Activated naive CD8-positive, alpha-beta T cell treated with anti-CD3 and anti-CD28 coated beads for 36 hours (primary cell): ENCODE measurements at places on chromosomes 6 and 20.

- no peak for DNase-seq
Observed at GRCh38 chr6:30735668-30736314, 6.7 kb downstream of the FLOT1 start.

DNA sequence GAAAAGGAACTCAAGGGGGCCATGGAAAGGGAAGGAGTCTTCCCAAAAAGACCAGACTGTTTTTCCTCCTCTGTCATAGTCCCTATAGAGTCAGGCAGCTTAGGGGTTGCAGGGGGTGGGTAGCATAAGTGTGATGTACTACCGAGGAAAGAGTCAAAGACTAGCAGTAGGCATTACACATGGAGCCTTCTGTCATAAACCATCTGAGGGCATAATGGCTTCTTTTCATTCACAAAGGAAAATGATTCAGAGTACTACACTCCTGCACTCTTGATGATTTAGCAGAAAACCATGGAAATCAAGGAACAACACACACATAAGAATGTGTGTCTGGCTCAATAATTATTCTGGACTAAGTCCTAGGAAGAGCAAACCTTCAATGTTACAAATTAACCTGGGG is 14.9 kb downstream of the PLN start:
- DNase-seq: no peak

DNA sequence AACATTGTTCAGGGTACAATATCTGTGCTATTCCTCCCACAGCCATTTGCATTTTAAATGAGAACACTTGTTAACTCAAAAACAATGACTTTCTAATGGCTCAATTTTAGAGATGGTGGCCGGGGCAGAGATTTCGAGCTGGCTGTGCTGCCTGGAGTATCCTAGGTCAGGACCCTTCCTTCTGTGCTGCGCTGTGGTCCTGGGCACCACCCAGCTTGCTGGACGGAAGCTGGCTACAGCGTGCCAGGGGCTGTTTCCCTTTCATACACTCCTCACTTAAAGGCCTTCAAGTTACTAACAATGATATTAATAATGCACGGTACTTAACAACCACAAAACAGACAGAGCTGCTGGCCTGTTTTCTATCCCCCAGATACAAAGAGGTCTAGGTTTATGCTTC is 194.4 kb upstream of the CST7 start:
- DNase-seq: no peak

GRCh38 chr6:8707956-8708772 is 272.8 kb upstream of the SLC35B3 start:
- no peak for DNase-seq

GRCh38 chr6:54903884-54904283 is 57.3 kb downstream of the FAM83B start:
- no peak for DNase-seq

DNA sequence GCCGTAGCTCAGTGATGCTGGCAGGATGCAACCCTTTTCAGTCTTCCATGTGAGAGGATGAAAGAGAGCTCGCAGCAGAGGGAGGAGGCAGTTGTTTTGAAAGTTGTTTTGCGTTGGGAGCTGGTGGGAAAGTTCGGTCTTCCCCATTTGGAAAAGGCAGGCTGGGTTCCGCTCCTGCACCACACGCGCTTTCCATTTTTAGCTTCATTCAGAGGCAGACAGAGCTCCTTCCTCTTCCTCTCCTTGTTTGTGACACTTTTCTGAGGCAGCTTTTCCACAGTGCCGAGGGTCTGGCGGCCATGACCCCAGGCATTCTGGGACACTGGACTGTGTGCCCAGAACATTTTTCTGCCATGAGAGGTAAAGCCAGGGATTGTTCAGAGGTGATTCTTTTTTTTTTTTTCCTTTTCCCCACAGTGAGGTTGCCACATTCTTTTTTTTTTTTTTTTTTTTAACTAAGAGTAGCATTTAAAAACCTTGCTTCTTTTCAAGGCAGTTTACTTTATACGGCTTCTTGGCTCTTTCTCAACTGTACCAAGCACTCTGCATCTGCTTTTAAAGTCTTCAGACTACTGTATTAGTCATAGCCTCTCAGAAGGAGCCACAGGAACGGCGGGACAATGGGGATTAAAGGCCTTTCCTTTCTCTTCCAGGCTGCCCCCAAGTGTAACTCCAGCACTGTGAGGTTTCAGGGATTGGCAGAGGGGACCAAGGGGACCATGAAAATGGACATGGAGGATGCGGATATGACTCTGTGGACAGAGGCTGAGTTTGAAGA is 1.6 kb downstream of the PRDM1 start:
- DNase-seq: no peak
